ENCODE measurements at places on chromosomes 1 and 21. TPM values are rescaled to one million over a fixed set of nuclear protein-coding genes. Genes with fewer than 3 reads are reported as not detected.

Gene ETV3L
- not detected for total RNA-seq

Gene SLC22A15
- total RNA-seq: 1.6 TPM

Gene SMYD2
- total RNA-seq: 41.6 TPM

Gene INKA2
- total RNA-seq: 2.0 TPM

Gene VASH2
- total RNA-seq: not detected

Gene NMNAT2
- total RNA-seq: not detected

Measured in activated naive CD8-positive, alpha-beta T cell treated with anti-CD3 and anti-CD28 coated beads, Interleukin-2, amount 10 ng/mL, durations not matched to agents 7 days and 5 days (primary cell).